ENCODE measurements at places on chromosomes 7 and 10. TPM values are rescaled to one million over a fixed set of nuclear protein-coding genes. Genes with fewer than 3 reads are reported as not detected.

The UPK3BL2 gene
- total RNA-seq = 3.1 TPM

The ACBD7 gene
- 2.2 TPM for total RNA-seq

The GJD4 gene
- total RNA-seq = not detected

The TCAF2 gene
- 5.4 TPM for total RNA-seq

The PDE6C gene
- not detected for total RNA-seq

The MAD1L1 gene
- total RNA-seq = 37.1 TPM

The ITGB8 gene
- 2.4 TPM for total RNA-seq
